ENCODE measurements at places on chromosomes 16 and 17. TPM values are rescaled to one million over a fixed set of nuclear protein-coding genes. Genes with fewer than 3 reads are reported as not detected.

The CCDC200 gene
- polyA plus RNA-seq: 4.9 TPM

The GSDMA gene
- polyA plus RNA-seq: 3.7 TPM

The RASL10B gene
- polyA plus RNA-seq: 4.8 TPM

The TIMM22 gene
- 14.7 TPM for polyA plus RNA-seq

The KRTAP4-3 gene
- not detected for polyA plus RNA-seq

All from left renal pelvis (tissue), 4 donors.